Muscle of back (tissue), 13 donors: ENCODE measurements at places on chromosomes 16 and 17. TPM values are rescaled to one million over a fixed set of nuclear protein-coding genes. Genes with fewer than 3 reads are reported as not detected.

- DNase-seq, result peak; percentile 98
Measured at GRCh38 chr16:86554917-86555703, at the start of gene MTHFSD. Gene MTHFSD (minus strand): TSS chr16:86555235. CDS start chr16:86555184, 51 bp downstream.

The BEAN1 gene
- 0.75 TPM for polyA plus RNA-seq

The ZNF785 gene
- polyA plus RNA-seq, result 14.0 TPM

The SPNS2 gene
- polyA plus RNA-seq, result 7.7 TPM

- DNase-seq, result no peak
Measured at GRCh38 chr16:28503470-28504259, 3.0 kb downstream of the IL27 start.

- DNase-seq, result no peak
Measured at GRCh38 chr17:59890720-59891119, 2.0 kb downstream of the TUBD1 start.

DNA sequence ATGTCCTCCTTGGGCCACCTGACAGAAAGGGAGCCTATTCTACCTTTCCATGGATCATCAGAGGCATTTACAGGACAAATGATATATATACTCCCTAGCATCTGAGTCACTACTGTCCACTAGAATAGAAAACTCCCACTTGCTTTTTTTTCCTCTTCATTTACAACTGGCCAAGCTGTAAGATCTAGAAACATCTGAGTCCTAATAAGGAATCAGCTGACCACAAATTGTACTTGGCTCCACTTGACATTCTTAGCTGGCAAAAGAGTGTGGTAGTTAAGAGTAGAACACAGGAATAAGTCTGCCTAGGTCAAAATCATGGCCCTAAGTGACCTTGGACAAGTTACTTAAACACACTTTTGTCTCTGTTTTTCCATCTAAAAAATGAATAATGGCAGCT is 5.2 kb downstream of the RUSF1 start:
- no peak for DNase-seq

GRCh38 chr17:44557651-44558285 is 484 bp downstream of the FZD2 start:
- DNase-seq, result no peak

GRCh38 chr17:66951605-66951953 is 12.9 kb upstream of the CACNG4 start:
- DNase-seq, result no peak

The USP43 gene
- polyA plus RNA-seq, result 0.35 TPM

GRCh38 chr17:34242587-34243363 is 12.3 kb upstream of the CCL2 start:
- DNase-seq, result peak; percentile 55

DNA sequence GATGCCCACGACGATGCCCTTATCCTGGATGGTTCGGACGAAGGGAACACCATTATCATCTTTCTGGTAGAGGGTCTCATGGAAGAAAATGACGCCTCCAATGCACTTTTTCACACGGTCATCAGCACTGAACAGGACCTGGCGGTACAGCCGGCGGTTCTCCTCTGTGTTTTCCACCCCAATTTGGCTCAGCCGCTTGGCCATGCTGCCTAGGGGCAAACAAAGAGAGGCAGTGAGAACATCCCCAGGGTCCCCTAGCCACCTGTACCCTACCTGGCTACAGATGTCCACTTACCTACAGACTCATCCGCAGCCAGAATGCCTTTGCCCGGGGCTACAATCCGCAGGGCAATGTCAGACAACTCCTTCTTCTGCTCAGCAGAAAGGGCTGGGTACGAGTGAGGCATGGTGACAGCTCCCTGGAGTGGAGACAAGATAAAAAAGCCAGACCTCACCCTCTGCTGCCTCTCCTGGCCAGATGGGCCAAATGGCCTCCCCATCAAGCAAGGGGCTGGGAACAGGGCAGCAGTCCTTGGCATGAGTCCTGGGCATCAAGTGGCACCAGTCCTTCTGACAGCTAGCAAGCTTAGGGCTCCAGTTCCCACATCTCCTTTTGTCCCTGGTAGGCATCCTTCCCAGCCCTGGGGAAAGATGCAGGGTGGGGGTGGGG is 1.4 kb downstream of the ALDOC start:
- DNase-seq, result no peak

DNA sequence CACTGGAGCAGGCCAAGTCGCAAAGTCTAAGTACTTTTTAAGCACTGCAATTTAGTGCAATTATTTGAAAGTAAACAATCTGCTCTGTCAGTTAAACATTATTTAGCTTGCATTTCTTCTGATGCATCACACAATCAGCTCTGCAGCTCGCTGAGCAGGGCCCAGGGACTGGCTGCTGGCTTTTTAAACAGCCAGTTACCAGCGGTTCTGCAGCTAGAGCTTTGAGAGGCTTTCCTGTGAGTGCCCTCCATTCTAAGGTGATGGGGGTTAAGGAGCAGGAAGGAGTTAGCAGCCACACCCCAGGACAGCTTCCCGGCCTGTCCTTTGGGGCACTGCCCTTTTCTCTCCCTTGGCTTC is 154.3 kb downstream of the SALL1 start:
- no peak for DNase-seq

GRCh38 chr17:63821804-63822203 is 5.4 kb upstream of the PSMC5 start:
- DNase-seq, result no peak

DNA sequence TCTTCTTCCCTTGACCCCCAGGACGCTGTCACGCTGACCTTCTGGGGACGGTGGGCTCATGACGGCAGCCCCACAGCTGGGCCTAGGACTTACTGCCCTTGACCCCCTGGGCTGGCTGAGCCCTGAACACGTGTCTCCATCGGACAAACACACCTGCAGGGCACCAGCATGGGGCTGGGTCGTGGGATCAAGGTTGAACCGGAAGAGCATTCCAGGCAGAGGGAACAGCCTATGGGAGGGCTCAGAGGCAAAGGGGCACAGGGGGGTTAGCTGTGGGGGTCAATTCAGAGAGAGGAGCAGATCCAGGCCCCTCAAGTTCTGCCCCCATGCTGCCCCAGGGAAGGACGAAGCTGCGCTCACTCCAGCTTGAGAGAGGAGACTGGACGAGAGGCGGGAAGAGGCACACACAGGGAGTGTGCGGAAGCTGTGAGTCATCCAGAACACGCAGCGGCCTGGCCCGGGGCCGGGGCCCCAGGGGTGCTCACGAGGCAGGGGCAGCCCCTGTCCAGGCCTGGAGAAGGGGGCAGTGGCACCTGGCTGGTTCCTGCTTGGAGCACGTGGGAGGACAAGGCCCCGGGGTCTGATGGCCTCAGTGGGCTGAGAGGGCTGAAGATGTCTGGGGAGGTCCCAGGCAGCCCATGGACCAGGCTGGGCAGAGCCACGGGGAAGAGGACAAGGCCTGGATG is 9.9 kb downstream of the SSTR5 start:
- no peak for DNase-seq

GRCh38 chr16:50509521-50510341 is 38.5 kb upstream of the NKD1 start:
- no peak for DNase-seq

DNA sequence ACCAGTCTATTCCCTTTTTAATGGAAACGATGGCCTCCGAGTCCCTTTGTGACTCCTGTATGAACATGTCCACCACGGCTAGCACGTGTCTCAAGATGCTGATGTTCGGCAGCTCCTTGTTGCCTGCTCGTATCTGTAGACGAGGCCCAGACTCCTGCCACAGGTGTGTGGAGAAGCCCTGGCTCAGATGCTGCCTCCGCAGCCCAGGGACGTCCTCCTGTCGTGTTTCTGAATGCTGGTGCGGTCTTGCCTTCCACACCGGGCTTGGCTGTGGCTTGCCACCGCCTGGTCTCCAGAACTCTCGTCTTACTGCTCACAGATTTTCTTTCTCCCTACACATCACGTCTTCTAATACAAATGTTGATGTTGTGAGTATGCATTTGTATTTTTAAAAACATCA is 17.0 kb downstream of the FOXF1 start:
- no peak for DNase-seq

DNA sequence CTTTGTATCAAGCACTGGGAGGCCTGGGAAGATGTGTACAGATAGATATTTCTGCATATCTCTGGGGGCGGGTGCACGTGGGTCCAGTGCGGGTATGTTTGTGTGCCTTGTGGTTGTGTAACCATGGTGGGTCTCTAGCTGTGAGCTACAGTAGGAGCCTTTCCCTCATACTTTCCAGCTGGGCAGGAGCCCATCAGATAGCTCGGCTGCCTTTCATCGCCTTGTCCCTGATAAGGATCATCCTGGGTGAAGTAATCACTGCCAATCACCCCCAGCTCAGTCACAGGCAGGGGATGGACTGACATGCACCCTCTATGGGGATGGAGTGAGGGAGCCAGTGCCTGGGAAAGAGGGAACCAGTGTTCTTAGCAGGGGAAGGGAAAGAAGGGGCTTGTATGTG is 3.2 kb upstream of the SCRN2 start:
- no peak for DNase-seq

- DNase-seq, result no peak
Measured at GRCh38 chr16:89506791-89507191, 1.4 kb upstream of the SPG7 start.

DNA sequence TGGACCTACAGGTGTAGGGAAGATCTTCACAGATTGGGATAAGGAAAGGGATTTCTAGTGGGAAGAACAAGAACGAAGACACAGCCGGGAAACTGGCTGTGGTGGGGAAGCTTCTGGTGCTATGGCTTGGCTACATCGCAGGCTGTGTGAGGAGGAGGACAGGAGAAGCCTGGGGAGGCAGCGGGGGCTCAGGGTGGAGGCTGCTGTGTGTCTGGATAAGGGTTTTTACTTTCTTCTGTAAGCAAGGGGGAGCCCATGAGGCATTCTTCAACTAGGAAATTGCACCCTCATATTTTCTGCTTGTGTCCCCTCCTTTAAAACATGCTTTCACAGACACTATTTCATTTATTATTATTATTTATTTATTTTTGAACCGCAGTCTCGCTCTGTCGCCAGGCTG is 2.9 kb upstream of the RHBDF2 start:
- DNase-seq, result no peak

- peak; percentile 90 for DNase-seq
Measured at GRCh38 chr16:85238233-85238647, 126.0 kb upstream of the CIBAR2 start.

The CARD14 gene
- polyA plus RNA-seq, result 0.83 TPM

The C17orf107 gene
- 1.6 TPM for polyA plus RNA-seq

The TBC1D3 gene
- not detected for polyA plus RNA-seq

GRCh38 chr16:72913551-72913950 is 134.4 kb downstream of the ZFHX3 start:
- DNase-seq, result no peak

The WNT3 gene
- 3.1 TPM for polyA plus RNA-seq

- no peak for DNase-seq
Measured at GRCh38 chr17:57877803-57878377, 28.0 kb upstream of the MRPS23 start.

The VMO1 gene
- 5.3 TPM for polyA plus RNA-seq

The ORC6 gene
- polyA plus RNA-seq, result 7.0 TPM

The KRTAP17-1 gene
- not detected for polyA plus RNA-seq

The SOX9 gene
- 9.9 TPM for polyA plus RNA-seq

The CAPNS2 gene
- 10.6 TPM for polyA plus RNA-seq

GRCh38 chr16:24838554-24839266 is 7.1 kb upstream of the SLC5A11 start:
- no peak for DNase-seq

DNA sequence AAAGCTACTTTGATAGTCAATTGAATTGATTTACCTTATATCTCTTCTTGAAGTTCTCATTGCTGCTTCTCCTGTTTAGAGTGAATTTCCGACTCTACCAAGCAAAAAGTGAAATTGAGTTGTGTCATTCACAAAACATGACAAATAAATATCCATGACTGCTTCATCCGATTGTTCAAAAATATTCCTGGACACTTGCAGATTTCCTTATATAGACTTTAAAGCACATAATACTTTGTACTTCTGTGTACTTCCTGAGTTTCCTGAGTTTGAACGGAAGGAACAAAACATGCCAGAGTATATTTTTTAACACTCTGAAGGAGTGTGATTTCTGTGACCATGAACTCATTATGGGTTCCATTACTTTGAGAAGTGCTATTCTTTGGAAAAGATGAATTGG is 20.5 kb upstream of the VAT1L start:
- DNase-seq, result no peak

DNA sequence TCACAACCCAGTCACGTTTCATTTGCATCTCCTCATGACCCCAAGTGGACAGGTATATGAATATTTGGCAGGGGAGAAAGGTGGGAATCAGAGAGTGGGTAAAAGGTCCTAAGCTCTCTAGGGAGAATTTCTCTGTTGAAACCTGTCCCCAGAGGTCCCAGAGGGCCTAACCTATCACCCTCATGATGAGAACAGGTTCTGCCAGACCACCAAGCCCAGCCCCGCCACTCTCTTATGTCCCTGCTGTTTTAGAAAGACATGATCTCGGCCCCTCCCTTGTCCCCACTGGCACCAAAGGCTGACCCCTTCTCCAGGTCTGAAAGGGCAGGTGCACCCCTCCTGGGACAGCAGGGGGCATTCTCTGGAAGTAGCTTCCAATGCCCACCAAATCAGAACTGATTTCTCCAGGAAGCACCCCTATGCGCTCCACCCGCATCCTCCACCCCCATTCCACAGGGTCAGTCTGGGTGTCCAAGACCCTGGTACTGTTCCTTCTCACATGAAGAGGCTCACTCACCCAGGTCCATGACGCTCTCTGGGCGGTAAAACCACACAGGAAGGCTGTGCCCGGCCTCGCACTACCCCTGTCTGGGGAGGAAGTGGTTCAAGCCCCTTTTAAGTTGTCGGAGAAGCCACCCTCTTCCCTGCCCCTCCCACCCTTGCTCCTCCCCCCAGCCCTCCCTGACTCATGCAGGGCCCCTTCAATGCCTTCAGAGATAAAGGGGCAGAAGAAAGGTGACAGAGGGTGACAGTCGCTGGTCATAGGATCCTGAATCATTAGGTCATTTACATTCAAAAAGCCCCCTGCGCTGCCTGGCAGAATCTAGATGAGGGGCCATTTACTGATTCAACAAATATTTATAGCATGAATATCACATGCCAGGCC is at the start of gene CCR7:
CCR7 (minus strand) TSS at position 590 of the 886 bp plus-strand sequence; CDS start at position 527, 63 bp downstream.
- DNase-seq, result no peak

The EVI2B gene
- polyA plus RNA-seq, result 2.0 TPM

GRCh38 chr17:17503566-17504130 is 7.5 kb upstream of the RASD1 start:
- no peak for DNase-seq

- DNase-seq, result peak; percentile 66
Measured at GRCh38 chr17:27379888-27380533, 76.2 kb upstream of the KSR1 start.

- DNase-seq, result no peak
Measured at GRCh38 chr16:68037841-68038597, 14.9 kb downstream of the DUS2 start.

- no peak for DNase-seq
Measured at GRCh38 chr16:3810198-3810664, 70.3 kb downstream of the CREBBP start.

GRCh38 chr17:41392278-41392677 is 5.1 kb downstream of the KRT31 start:
- DNase-seq, result no peak

The DBNDD1 gene
- polyA plus RNA-seq, result 8.4 TPM
